Daoy (cell line): ENCODE measurements at places on chromosomes 2 and 18. TPM values are rescaled to one million over a fixed set of nuclear protein-coding genes. Genes with fewer than 3 reads are reported as not detected.

Gene TUBA4B
- not detected in 2 replicates for total RNA-seq

Gene SCYGR4
- not detected in 2 replicates for total RNA-seq

Gene IL1R1
- 1.1 and 3.2 TPM in 2 replicates for total RNA-seq

Gene MROH2A
- 0.21 and 0.80 TPM in 2 replicates for total RNA-seq

Gene HOXD13
- total RNA-seq, result 20.7 and 21.5 TPM in 2 replicates

Gene ABCA12
- not detected in 2 replicates for total RNA-seq

Gene UGT1A8
- 15.1 and 15.4 TPM in 2 replicates for total RNA-seq

Gene C2orf80
- not detected in 2 replicates for total RNA-seq
